ENCODE measurements at places on chromosomes 3 and 15. TPM values are rescaled to one million over a fixed set of nuclear protein-coding genes. Genes with fewer than 3 reads are reported as not detected.
A peak's percentile ranks its signal among the peaks of the same experiment; 100 is the strongest.

DNA sequence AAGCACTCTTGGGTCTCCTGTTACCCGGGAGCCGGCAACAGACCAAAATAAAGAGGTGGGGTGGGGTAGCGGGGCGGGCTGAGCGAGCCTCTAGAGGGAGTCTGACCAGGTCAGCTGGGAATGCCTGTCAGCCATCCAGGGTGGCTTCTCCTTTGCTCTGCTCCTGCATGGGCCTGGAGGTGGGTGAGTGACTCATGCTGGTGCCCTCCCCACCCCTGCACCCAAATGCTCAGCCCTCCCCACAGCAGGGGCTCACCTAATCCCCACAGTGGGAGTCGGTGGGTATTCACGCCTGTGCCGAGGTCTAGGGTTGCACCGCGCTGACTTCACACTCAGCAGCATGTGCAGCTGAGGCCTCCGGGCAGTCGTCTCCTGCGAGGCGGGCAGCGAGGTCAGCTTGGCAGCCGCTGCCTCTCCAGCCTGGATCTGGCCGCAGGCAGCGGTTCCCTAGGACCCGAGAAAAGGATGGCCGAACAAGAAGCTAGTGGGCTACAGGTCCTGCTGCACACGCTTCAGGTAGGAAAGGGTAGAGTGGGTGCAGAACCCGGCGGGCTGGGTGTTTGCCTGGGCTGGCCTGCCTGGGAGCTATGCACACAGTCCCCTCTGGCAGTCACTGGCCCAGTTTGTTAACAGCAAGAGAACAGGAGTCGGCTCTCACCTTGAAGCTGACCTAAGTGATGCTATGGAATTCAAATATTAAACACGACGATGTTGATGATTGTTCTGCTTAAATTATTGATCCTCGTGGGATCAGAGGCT is at the start of gene AGBL1:
Gene AGBL1, plus strand, starts transcription at position 364 of the 759 bp plus-strand sequence.
- DNase-seq, result no peak

The SSR3 gene
- total RNA-seq, result 168 TPM

The RGMA gene
- total RNA-seq, result 0.53 TPM

GRCh38 chr3:149449182-149449581 is 25.3 kb upstream of the TM4SF4 start:
- no peak for DNase-seq

DNA sequence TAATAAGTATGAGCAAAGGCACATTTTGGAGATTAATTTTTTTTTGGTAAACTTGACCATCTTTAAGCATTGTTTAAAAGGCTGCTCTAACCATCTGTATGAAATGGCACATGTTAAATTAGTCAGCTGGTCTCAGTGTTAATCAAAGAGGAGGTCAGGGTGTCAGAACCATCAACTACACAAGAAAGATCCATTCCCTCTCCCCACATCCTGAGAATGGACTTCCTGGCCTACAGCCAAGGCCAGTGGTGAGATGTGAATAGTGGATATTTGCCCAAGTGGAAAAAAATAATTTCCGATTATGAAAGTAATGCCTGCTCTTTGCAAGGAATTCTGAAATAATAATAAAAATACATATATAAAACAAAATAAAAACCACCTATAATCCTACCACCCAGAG is 641.7 kb downstream of the NR2F2 start:
- no peak for DNase-seq

- peak; percentile 27 for DNase-seq
Measured at GRCh38 chr3:176953106-176954060, 243.9 kb downstream of the TBL1XR1 start.

- peak; percentile 40 for DNase-seq
Measured at GRCh38 chr3:146625186-146625775, 20.1 kb upstream of the PLSCR5 start.

DNA sequence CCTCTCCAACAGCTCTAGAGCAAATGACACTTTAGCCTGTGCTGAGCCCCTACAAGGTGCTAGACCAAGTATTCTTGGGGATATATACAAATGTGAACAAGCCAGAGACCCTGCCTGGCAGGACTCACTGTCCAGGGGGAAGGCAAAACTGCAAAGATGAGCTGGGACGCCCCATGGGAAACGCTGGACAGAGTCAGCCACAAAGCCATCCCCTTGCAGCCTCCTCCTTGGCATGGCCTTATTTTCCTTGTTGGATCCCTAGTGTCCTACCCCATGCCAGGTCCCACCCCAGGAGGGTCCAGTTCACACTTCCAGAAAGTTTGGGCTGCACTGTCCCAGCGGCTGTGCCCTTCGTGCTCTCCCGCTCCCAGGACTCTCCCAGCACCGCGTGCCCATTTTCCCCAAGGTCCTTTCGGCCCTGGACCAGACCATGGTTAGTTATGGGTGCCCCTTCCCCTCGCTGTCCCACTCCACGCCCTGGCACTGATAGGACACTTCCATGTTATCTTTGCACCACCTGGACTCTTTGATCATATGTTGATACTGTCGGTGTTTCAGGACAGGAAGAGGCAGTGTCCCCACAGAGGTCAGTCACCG is 5.8 kb upstream of the NRROS start:
- DNase-seq, result no peak

DNA sequence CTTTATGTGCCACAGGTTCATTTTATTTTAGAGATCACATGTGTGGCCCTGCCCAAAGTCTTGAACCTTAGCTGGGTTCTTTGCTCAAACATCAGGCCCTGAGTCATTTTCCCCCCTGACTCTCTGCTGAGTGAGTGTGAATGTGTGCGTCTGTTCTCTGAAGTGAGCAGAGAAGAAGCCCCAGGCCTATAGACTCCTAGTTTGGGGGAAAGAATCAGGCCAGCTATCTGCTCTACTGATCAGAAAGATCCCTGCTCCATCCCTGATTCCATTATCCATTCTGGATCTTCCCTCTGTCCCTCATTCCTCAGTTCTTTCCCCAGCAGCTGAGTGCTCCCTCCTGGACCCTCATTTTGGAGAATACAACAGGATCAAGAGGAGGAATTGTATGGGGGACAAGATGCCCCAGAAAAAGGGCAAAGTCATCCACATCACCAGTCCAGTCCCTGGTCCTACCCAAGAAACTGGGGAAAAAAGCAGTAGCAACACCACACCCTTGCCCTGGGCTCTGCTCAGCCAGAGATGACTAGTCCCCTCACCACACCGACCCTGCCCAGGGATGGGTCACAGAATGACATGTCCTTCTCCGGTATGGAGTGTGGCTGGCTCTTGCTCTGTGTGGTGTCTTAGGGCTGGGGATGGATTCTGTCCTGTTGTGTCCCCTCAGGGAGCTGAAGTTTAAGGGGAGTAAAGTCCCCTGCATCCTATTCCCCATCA is 3.2 kb downstream of the DUOX1 start:
- peak; percentile 48 for DNase-seq

DNA sequence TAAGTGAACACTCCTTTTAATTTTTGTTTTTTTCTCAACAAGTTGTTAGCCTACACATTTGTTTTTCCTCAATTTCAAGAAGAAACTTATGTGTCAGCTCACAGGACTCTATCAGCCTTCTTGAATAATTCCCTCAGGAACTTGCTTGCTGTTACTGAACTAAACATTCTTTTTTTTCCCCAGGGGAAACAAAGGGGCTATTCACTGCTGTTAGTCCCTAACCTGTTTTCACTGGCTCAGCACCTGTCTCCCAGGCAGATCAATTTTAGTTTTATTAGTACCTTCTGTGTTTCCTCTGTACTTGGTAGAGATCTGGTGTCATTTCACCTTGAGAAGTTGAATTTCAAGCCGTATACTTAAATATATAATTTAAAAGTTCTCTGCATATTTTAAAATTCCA is 644.6 kb downstream of the CADM2 start:
- no peak for DNase-seq

DNA sequence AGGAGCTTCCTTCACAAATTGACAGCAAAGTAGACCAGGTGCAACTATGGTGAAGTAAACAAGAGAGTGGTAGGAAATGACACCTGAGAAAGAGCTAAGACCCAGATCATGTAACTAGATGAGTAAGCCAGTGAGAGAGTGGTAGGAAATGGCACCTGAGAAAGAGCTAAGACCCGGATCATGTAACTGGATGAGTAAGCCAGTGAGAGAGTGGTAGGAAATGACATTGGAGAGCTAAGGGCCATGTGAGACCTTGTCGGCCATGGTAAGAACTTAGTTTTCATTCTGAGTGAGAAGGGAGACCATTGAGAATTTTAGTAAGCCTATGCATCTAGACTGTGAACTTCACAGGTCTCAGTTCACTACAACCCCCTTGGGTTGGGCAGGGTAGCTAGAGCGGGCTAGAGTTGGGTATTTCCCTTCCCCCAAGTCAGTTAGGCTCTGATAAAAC is 5.4 kb upstream of the SENP7 start:
- DNase-seq, result peak; percentile 98

DNA sequence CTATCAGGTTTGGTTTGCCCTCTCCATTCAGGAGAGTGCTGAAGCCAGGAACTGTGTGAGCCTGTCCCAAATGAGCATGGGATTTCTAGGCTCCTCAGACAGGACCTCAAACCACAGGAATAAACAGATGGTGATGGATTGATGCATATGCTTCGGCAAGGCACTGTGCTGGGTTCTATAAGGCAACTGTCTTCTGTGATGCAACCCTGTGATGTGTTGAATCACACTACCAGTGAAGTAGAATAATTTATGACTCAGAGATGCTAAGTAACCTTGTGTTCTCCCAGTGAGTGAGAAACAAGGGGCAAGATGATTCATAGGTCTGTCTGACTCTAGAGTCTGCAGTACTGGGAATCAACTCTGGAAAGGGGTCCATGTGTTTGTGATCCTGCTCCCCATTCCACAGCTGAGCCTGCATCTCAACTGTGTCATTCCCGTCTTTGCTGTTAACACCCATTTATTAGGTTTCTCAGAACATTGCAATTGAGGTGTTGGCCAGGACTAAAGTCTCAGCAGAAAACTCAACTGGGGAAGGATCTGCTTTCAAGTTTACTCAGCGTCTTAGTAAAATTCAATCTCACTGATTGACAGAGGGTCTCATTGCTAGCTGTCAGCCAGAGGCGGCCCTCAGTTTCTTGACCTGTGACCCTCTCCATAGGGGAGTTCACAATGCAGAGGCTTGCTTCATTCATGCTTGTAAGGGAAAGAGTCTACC is 510.1 kb upstream of the CFAP20DC start:
- peak; percentile 100 for DNase-seq

- DNase-seq, result no peak
Measured at GRCh38 chr15:49062900-49063299, 16.7 kb upstream of the SECISBP2L start.

The FES gene
- 3.2 TPM for total RNA-seq

DNA sequence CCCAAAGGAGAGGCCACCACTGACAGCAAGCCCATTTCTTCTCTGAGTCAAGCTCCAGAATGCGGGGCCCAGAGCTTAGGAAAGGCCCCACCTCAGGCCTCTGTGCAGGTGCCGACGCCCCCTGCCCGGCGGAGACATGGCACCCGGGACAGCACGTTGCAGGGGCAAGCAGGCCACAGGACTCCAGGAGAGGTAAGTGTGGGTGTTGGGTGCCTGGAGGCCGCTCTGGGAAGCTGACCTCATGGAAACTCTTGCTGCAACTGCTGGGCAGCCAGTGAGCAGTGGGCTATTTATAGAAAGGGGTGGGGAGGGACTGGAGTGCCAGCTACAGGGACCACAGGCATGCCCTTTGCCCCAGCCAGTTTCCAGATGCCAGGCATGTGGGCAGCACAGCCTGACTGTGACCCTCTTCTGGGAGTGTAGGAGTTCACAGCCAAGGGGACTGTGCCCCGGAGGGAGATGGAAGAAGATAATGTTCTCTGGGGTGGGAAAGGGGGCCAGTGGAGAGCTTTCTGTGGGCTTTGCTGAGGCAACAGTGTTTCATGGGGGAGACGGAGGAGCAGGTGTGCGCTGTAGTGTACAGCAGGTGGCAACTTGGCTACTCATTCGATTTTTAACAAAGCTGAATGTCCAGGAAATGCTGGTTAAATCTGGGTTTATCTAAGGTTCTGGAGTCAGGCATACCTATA is 23.7 kb downstream of the ALPK3 start:
- DNase-seq, result peak; percentile 8

DNA sequence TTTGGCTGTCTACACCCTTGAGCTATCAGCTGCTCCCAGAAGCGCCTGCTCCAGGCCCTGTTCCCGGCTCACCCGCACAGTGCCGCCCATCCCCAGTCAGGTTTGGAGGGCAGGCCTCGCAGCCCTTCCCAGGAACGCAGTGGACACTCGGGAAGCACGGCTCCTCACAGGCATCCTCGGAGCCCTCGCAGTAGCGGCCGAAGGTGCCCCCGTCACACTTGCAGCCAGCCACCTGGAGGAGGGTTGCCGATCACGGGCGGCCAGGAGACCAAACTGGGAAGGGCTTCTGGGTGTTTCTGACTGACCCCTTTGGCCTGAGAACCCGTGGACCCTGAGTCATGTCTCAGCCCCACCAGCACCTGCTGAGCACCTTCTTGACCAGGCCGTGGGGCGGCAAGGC is 33.4 kb downstream of the MUC20 start:
- DNase-seq, result no peak

The SHC4 gene
- under 0.01 TPM for total RNA-seq

GRCh38 chr15:39358441-39359041 is 222.3 kb upstream of the THBS1 start:
- peak; percentile 45 for DNase-seq

The DISP2 gene
- under 0.01 TPM for total RNA-seq

The FBN1 gene
- total RNA-seq, result 0.90 TPM

- no peak for DNase-seq
Measured at GRCh38 chr3:69282181-69282580, 103.7 kb downstream of the FRMD4B start.

- no peak for DNase-seq
Measured at GRCh38 chr3:25438791-25439555, 10.9 kb downstream of the RARB start.

DNA sequence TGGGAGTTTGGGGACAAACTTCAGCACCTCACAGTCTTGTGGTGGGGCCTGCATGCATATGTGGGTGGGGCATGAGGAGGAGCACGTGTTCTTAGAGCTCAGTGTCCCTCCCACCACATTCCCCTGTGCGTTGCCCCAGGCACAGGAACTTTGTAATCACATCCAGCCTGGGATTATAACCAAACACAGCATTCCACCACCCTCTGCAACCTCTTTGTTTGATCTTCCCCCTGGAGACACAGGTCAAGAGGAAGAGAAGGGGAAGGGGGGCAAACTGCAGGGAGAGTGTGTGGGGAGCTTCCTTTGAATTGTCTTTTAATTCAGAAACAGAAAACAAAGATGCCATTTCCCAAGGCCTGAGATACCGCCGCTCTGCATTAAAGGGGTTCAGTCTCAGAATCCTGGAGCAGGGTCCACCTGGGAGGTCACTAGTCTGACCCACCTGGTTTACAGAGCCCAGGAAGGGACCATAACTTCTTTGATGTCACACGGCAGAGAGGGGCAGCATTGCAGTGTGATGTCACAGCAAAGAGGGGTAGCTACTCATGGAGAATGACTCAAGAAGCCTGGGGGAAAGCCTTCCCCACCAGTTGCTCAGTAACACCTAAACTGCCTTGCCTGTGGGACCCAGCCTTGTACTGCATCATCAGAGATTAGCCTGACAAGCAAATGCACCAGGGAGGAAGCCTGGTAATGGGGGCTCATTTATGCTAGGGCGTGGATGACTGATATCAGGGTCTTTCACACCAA is 106.3 kb upstream of the RNU6-1 start:
- peak; percentile 80 for DNase-seq

DNA sequence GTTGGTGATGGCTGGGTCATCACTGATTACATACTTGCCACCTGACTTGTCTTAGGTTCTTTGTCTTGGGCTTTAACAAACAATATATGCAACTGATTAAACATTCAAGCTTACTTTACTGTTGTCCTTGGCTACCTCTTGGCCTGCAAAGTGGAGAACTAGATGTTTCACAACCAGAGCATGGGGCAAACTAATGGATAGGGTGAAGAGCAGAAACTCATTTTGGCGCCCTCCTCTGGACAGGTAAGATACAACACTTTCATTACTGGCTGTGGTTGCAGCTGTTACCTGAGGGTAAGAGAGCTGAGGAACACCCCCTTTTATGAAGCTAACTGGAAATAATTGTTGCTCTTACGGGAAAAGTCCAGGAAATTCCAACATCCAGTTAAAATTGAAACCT is 262.1 kb downstream of the NAALADL2 start:
- peak; percentile 37 for DNase-seq

Measured in bronchial epithelial cell (primary cell).